ENCODE measurements at places on chromosomes 1 and 21. TPM values are rescaled to one million over a fixed set of nuclear protein-coding genes. Genes with fewer than 3 reads are reported as not detected.
A peak's percentile ranks its signal among the peaks of the same experiment; 100 is the strongest.

DNA sequence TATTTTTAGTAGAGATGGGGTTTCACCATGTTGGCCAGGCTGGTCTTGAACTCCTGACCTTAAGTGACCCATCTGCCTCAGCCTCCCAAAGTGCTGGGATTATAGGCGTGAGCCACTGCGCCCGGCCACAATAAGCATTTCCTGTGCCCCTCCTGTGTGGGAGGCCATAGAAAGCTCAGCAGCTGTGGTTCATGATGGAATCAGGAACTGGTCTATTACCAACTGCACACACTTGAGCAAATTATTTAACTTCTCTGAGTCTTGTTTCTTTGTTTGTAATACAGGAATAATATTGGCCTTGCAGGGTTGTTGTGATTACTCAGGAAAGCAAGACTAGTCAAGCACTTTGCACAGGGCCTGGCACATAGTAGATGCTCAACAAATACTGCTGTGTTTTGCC, 15.0 kb downstream of the RHBG start:
- H3K4me1 ChIP-seq, result no peaks in the 10 kb centered on the region
- H3K36me3 ChIP-seq, result no peaks in the 10 kb centered on the region
- H3K27me3 ChIP-seq, result peaks cover 32% of the 10 kb centered on the region
- H3K27ac ChIP-seq, result no peak overlapping the region
- no peak for DNase-seq

The ZBTB8B gene
- total RNA-seq, result under 0.01 TPM

DNA sequence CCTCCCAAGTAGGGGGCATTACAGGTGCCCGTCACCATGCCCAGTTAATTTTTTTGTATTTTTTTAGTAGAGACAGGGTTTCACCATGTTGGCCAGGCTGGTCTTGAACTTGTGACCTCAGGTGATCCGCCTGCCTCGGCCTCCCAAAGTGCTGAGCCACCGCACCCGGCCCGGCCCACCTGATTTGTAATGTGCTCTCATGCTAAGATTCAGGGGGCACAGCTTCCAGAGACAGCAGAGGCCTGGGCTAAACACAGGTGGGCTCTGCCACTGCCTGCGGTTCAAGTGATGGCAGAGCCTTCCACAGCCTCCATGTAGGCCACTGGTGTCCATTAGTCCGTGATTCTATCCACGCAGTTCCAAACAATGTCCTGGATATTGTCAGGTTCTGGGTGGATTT, 98.4 kb downstream of the PDE9A start:
- peaks cover 21% of the 10 kb centered on the region for H3K4me1 ChIP-seq
- no peaks in the 10 kb centered on the region for H3K27me3 ChIP-seq
- H3K36me3 ChIP-seq, result no peaks in the 10 kb centered on the region
- H3K27ac ChIP-seq, result peak overlapping the region; percentile 77

DNA sequence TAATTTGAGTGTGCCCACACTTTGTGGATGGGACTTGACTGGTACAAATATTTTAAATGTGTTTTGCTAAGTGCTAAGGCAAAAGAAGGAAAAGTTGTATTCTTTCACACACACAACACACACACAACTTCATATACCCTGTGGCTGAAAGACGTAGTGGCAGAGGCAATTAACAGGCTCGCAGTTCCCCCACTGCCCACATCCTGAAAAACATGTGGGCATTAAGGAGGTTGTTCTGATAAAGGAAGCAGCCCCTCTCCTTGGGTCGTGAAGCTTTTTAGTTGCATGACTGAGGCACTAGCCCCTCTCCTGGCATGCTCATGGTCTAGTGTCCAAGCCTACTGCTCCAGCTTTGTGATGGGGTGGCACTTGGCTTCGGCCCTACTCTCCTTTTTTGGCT, 14.3 kb upstream of the ADAM30 start:
- H3K27me3 ChIP-seq, result no peaks in the 10 kb centered on the region
- H3K27ac ChIP-seq, result no peak overlapping the region
- peaks cover 15% of the 10 kb centered on the region for H3K36me3 ChIP-seq
- no peak for DNase-seq

GRCh38 chr1:60908159-60908558, 174.2 kb upstream of the NFIA start:
- no peak overlapping the region for H3K27ac ChIP-seq
- H3K36me3 ChIP-seq, result no peaks in the 10 kb centered on the region
- H3K4me1 ChIP-seq, result no peaks in the 10 kb centered on the region
- no peak overlapping the region for H3K4me3 ChIP-seq
- no peaks in the 10 kb centered on the region for H3K27me3 ChIP-seq

The LDLRAD1 gene
- total RNA-seq, result not detected

DNA sequence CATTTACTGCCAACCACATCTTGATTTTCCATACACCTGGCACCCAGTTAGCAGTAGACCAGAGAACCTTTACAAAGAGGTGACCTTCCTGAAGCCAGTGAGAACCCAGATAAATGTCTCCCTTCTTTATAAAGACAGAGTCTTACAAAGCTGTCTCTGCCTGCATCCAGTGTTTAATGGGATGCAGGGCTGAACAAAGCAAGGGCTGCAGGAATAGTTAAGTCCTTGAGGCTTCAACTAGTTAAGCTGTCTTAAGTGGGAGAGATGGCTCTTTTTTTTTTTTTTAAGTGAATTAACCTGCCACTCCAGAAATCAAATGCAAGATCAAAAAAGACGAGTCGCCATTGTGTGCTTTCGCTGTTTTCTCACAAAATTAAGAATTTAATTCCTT, 1.5 kb downstream of the AHCYL1 start:
- peak overlapping the region; percentile 86 for H3K4me3 ChIP-seq
- no peak for DNase-seq
- H3K27me3 ChIP-seq, result no peaks in the 10 kb centered on the region
- H3K4me1 ChIP-seq, result peaks cover 19% of the 10 kb centered on the region
- H3K36me3 ChIP-seq, result no peaks in the 10 kb centered on the region

GRCh38 chr1:29686012-29686930, 449.9 kb downstream of the PTPRU start:
- H3K4me3 ChIP-seq, result no peak overlapping the region
- DNase-seq, result no peak
- no peaks in the 10 kb centered on the region for H3K4me1 ChIP-seq

DNA sequence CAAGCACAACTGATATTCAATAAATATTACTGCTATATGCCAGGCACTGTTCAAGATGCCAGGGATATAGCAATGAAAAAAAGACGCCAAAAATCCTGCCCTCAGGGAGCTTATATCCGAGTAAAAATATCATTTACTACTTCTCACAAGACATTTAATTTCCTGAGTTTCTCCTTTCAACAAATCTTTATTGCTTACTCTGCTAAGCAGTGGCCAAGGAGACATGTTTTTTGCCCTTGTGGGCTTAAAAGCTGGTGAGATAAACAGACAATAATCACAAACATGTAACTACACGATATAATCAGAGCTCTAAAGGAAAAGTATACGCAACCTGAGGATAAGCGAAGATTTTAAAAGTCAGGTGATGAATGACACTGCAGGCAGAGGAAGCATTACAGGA, 19.5 kb downstream of the TGFBR3 start:
- no peak for DNase-seq
- no peak overlapping the region for H3K27ac ChIP-seq

- H3K4me3 ChIP-seq, result no peak overlapping the region
- no peaks in the 10 kb centered on the region for H3K4me1 ChIP-seq
- H3K36me3 ChIP-seq, result no peaks in the 10 kb centered on the region
- no peak for DNase-seq
- no peak overlapping the region for H3K27ac ChIP-seq
- H3K27me3 ChIP-seq, result peaks cover 47% of the 10 kb centered on the region
These were observed 5.5 kb upstream of the FH start for GRCh38 chr1:241525026-241525425.

The LIN28A gene
- not detected for total RNA-seq

DNA sequence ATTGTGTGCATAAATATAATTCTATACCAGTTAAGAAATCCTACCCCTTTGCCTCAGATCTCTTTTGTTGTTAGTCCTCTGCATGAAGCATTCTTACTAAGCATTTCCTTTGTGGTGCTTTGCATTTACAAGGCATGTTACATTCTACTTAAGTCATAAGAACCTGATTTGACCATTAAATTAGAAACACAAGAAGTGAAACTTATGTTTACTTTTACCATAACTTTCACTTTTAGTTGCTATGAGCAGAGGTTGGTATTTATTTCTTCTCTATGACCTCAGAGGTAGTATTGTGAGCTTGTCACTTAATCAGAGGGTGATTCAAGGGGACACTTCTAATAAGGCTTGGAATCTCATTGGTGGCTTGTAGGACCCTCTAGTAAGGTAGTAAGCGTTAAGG, 9.0 kb downstream of the FAM20B start:
- H3K27me3 ChIP-seq, result no peaks in the 10 kb centered on the region
- H3K4me3 ChIP-seq, result no peak overlapping the region
- no peak for DNase-seq
- peak overlapping the region; percentile 35 for H3K27ac ChIP-seq

The CNTN2 gene
- 6.7 TPM for total RNA-seq

DNA sequence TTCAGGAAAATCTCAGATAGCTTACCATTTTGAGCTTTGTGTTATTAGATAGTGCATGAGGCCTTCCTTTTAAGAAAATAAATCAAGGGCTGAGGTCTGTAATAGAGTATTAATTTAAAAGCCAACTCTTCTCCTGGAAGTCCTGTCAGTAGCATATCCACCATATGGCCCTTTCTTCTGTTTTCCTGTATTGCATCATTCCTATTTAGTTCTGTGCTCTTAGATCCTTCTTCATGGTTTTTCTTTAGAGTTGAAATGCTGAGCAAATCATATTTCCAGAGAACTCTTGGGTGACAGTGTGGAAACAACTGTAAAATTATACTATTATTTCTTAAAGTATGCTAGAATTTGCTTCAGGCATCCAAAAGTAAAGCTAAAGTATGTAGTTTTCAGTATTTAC, 91.7 kb downstream of the TTC3 start:
- no peak overlapping the region for H3K27ac ChIP-seq
- H3K36me3 ChIP-seq, result peaks cover 52% of the 10 kb centered on the region
- H3K4me1 ChIP-seq, result no peaks in the 10 kb centered on the region
- no peak for DNase-seq
- H3K27me3 ChIP-seq, result no peaks in the 10 kb centered on the region

- no peak overlapping the region for H3K27ac ChIP-seq
- H3K4me1 ChIP-seq, result peaks cover 24% of the 10 kb centered on the region
- no peaks in the 10 kb centered on the region for H3K36me3 ChIP-seq
- H3K4me3 ChIP-seq, result no peak overlapping the region
- no peak for DNase-seq
These were observed 50.2 kb downstream of the EDN2 start for GRCh38 chr1:41434306-41434705.

The PRKAA2 gene
- total RNA-seq, result 8.9 TPM

The PIGR gene
- 3,370 TPM for total RNA-seq

GRCh38 chr1:39858315-39858714, 25.0 kb downstream of the TRIT1 start:
- no peaks in the 10 kb centered on the region for H3K27me3 ChIP-seq
- no peak overlapping the region for H3K4me3 ChIP-seq
- no peaks in the 10 kb centered on the region for H3K36me3 ChIP-seq
- H3K4me1 ChIP-seq, result peaks cover 18% of the 10 kb centered on the region
- DNase-seq, result no peak

The CFAP74 gene
- total RNA-seq, result not detected

DNA sequence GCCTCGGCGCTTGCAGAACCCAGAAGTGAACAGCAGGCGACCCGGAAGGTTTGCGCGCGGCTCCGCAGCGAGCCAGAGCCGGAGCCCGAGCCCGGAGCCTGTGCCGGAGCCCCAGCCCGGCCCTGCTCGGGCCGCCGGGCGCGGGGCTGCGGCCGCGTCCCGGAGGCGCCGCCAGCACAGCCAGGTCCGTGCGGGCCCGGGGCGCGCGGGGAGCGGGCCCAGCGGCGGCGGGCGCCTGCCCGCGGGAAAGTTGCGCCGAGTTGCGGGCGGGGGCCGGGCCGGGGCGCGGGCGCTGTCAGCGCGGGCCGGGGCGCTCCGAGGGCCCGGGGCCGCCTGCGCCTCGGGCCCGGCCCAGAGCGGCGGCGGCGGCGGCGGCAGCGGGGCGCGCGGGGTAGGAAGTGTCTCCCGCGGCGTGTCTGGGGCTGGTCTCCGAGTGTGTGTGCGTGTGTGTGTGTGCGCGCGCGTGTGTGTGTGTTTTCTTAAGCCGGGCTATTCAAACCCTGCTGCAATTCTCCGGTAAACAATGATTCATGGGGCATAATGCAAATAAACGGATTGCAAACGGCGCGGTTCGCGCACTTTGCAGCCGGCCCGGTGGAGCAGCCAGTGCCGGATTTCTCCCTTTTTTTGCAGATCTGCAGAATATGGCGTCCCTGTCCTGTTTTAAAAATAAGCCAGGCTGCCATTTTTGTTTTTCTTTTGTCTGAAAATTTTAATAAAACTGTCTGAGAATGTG, at the start of gene ZNF362:
TSS of gene ZNF362 (plus strand) at position 22 of the 736 bp plus-strand sequence. CDS start 14,083 bp downstream, outside the sequence.
- H3K36me3 ChIP-seq, result no peaks in the 10 kb centered on the region
- DNase-seq, result peak; percentile 76
- peaks cover 29% of the 10 kb centered on the region for H3K4me1 ChIP-seq
- peak within 1 kb of the TSS; percentile 63 for H3K4me3 ChIP-seq

The RGS4 gene
- 0.37 TPM for total RNA-seq

DNA sequence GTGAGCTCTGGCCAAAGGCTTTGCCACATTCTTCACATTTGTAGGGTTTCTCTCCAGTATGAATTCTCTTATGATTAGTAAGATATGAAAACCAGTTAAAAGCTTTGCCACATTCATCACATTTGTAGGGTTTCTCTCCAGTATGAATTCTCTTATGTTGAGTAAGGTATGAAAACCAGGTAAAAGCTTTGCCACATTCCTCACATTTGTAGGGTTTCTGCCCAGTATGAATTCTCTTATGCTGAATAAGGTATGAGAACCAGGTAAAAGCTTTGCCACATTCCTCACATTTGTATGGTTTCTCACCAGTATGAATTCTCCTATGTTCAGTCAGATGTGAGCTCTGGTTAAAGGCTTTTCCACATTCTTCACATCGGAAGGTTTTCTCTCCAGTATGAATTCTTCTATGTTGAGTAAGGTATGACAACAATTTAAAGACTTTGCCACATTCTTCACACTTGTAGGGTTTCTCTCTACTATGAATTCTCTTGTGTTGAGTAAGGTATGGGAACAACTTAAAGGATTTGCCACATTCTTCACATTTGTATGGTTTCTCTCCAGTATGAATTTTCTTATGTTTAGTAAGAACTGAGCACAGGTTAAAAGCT, 20.7 kb downstream of the ZNF695 start:
- H3K27me3 ChIP-seq, result no peaks in the 10 kb centered on the region
- no peak overlapping the region for H3K4me3 ChIP-seq
- no peaks in the 10 kb centered on the region for H3K4me1 ChIP-seq
- no peak overlapping the region for H3K27ac ChIP-seq
- no peak for DNase-seq

The CNR2 gene
- 3.4 TPM for total RNA-seq

The HORMAD1 gene
- 1.6 TPM for total RNA-seq

Data from transverse colon (tissue), 4 donors.